ENCODE measurements at places on chromosomes 4 and X.
A peak's percentile ranks its signal among the peaks of the same experiment; 100 is the strongest.

DNA sequence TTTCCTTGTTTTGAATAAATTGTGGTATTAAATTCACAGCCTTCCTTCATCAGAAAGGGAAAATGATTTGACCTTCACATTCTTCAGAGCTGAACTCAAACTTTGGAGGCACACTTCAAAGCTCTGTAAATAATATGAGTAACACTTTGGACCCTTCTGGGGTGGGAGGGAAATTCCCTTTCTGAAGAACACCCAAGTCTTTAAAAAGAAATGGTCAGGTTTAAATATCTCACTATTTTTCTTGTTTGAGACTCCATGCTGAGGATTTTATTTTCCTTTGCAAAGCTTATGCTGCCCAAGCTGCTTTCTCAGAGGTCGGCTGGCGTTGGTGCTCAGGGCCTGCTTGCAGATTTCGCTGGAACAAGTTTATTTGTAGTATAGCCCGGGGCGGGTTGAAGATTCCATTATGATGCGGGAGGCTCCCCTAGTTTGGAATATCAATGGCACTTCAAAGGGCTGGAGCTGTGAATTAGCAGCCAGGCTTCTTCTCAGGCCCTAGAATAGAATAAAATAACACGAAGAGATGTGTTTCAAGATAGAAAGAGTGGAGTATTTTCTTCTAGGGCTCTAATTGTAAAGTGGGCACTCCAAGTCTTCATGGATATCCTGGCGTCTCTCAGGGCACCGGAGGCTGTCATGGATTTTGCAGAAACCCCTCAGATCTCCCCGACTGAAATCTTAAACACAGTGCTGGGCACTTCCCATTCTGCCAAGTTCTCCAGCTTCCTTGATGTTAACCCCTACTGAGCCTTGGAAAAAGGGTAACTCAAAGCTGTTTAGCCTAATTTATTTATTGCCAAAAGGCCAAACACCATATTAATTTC lies 315.6 kb downstream of the GPAT3 start:
- peak; percentile 60 for DNase-seq

DNA sequence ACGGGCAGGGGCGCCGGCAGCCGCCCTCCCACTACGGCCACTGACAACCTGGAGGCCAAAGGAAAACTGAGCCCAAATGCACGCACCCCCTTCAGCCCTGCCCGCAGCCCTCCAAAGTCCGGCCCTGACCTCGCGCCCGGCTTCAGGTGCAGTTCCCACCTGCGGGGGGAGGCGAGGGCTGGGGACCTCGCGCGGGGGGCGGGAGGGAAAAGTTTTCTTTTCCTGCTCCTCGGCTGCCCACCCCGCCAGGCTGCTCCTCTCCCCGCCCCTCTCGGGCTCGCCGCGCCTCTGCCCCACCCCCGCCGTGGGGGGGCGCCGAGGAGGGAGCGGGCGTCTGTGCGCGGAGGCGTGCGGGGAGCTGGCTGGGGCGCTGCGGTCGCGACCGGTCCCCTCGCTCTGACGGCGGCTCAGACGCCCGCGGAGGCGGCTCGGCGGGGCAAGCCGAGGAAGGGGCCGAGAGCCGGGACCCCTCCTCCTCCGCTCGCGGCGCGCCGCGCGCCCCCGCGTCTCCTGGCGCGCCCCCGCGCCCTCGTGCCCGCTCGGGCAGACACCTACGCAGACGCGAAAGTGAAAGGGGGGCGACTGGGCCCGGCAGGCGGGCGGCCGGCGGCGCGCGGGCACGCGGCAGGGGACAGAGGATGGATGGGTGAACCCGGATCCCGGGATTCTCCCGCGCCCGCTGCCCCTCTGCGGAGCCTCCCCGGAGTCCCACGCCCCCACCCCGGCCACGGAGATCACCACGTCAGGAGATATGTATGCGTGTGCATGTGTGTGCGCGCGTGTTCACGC lies 3.1 kb upstream of the NR3C2 start:
- peak; percentile 42 for DNase-seq

DNA sequence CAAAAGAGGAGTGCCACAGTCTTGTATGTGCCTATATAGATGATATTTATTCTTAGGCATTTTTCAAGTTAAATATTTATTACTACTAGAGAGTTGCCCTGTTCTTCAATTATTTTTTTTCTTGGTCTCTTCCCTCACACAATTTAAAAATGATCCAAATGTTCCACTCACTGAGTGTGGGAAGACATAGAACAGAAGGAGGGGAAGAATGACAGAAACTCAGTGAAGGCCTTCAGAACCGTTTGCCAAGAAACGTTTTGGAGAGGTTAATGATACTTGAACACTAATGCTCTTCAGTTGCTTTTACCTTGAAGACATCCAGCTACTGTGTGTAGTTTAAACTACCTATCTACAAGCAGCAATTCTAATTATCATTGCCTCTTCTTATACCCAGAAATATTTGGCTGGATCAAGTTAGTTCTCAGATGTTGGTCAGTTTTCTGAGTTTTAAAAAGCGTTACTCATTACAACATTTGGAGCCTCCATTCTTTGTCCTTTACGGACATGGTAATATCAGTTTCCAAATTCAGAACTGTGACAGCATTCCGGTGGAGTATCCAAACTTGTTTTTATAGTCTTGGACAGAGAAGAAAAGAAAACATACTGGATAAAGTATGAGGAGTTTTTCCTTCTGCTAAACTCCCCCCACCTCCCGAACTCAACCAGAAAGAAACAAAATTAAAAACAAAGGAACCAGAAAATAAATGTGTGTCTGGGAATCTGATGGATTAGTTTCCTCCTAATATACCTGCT lies 389.7 kb downstream of the SPRY1 start:
- DNase-seq: peak; percentile 27

- no peak for DNase-seq
Measured at GRCh38 chr4:140790765-140791164, 34.6 kb upstream of the TBC1D9 start.

DNA sequence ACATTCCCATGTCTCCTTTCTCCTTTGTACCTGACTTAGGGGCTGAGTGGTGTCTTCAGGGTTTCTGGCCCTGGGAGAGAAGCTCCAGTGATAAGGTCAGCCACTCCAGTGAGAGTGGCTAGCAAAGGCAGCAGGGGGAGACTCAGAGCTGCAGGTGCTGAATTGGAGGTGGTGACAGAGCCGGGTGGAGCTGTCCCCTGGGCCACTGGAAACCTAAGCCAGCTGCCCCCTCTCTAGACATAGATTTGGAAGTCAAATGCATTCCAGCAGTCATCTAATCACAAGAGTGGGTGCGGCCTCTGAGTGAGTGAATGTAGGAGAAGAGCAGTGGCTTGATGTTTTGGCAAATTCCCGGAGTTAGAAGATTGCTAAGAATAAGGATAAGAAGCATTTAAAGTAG lies 28.5 kb downstream of the TRIM2 start:
- peak; percentile 30 for DNase-seq

DNA sequence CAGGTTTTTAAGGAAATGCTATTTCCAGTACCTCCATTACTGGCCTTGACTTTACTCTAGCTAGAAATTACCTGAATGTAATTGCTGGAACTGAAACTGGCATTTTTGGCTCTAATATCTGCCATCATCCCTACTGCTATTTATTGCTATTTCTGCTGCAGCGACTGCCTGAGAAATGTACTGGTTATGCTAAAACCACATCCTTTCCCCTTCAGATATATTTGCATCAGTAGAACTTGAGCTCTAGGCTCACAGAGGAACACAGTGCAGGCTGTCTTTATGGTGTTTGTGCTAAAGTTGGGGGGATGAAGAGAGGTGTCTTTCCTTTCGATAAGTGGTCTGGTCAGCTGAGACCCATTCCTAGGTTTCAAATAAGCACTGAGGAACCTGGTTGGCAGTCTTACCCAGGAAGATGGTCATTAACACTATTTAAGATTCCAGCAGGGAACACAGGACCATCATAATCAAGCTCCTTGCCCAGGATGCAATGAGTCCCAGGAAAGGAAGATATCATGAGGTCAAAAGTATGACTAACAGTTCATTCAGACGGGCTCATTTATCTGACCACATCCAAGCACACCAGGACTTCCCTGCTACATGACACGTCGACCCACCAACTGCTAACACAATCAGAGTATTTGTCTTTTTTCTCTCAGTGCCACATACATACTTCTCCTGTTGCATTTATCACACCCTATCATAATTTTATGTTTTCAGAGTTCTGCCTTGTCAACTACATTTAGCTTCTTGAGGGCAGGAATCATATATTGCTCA lies 137.4 kb downstream of the GABRA3 start:
- no peak for DNase-seq

DNA sequence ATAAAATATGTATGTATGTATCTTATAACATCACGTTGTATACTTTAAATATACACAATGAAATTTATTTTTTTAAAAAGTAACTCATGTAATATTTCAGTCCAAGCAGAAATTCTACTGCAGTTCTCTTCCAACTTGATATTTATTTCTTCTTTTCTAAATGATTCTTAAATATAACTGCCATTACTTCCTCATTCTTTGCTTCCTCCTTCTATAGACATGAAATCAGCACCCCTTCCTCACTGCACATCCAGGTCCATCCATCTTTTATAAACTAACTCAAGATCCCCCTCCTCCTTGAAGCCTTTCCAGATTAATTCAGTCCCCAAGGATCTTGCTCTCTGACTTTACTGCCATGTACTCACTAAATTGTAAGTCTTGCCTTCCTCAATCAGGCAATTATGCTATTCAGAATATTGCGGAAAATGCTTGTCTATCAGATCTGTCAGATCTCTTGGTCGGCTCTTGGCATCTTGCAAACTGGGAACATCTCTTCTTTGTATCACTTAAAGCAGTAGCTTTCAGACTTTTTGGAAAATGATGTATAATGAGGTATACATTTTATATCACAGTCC lies 3.7 kb downstream of the GPRIN3 start:
- no peak for DNase-seq

- no peak for DNase-seq
Measured at GRCh38 chr4:21815651-21816377, 132.8 kb downstream of the KCNIP4 start.

GRCh38 chr4:42671431-42672194 lies 14.7 kb upstream of the ATP8A1 start:
- no peak for DNase-seq

GRCh38 chr4:157961229-157961990 lies 211.4 kb downstream of the GASK1B start:
- no peak for DNase-seq

- DNase-seq: no peak
Measured at GRCh38 chr4:79248610-79249009, 77.3 kb downstream of the NAA11 start.

GRCh38 chr4:30840571-30840970 lies 120.4 kb downstream of the PCDH7 start:
- DNase-seq: no peak

- no peak for DNase-seq
Measured at GRCh38 chr4:11268149-11268548, 160.5 kb downstream of the HS3ST1 start.

GRCh38 chrX:26922278-26922677 lies 540.9 kb downstream of the PPP4R3C start:
- DNase-seq: peak; percentile 77

DNA sequence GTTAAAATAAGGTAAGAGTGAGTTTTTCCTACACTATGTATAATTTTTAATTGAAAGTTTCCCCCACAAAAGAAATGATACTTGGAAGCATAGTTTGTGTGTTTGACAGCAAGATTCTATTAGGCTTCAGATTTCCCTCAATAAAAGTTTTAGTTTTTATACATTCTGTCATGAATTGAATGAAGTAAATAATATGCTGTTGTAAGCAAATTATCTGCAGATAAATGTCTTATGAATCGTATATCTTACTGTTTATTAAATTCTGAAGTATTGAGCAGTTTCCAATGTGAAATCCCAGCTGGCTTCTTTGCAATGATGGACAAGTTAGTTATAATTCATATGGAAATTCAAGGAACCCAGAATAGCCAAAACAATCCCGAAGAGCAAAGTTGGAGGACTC lies 33.5 kb downstream of the RS1 start:
- DNase-seq: no peak

DNA sequence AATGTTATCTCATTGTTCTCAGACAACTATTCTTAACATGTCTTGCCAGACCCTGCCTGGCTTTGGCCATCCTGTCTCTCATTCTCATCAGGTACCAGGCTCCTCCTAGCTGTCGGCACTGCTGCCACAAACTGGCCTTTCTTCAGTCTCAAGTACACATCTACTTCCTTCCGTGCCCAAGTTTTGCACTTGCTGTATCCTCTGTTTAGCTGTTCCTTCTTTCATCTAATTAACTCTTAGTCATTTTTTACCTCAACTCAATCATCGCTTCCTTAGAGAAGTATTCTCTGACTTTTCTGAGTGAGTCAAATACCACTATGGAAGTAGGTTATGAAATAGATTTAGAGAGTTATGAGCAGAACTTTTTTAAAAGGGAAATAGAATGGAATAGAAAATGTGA lies 19.7 kb downstream of the CXCL3 start:
- DNase-seq: no peak

DNA sequence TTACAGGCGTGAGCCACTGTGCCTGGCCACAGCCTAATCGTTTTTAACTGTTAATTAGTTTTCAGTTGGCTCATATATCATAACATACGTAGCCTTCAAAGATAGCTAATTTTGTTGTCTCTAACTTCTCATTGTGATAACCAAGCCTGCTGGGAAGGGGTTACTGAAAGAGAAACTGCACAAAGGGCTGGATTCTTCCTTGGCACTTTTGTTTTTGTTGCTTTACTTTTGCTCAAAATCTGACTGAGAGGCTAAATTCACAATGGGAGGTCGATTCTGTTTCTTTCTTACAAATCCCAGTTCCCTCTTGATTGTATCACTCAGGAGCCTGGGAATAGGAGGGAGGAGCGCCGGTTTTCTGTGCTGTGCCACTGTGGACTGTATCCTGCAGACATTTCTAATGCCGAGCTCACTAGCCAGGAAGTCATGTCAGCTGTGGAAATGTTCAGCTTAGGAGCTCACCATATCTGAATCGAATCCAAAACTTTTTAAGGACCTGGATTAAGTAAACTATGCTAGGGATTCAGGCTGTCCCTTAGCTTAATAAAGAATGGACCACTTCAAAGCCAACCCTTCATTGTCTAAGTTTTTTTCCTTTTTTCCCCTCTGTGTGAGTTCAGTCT lies 120.5 kb upstream of the FAT1 start:
- DNase-seq: peak; percentile 71

- no peak for DNase-seq
Measured at GRCh38 chr4:145888393-145888792, 50.2 kb downstream of the ZNF827 start.

- DNase-seq: no peak
Measured at GRCh38 chrX:144901521-144901920, 345.8 kb upstream of the SPANXN1 start.

GRCh38 chr4:40316333-40316781 lies 18.8 kb upstream of the CHRNA9 start:
- DNase-seq: peak; percentile 97

GRCh38 chrX:118872102-118872566 lies 48.5 kb downstream of the ZCCHC12 start:
- DNase-seq: peak; percentile 63

DNA sequence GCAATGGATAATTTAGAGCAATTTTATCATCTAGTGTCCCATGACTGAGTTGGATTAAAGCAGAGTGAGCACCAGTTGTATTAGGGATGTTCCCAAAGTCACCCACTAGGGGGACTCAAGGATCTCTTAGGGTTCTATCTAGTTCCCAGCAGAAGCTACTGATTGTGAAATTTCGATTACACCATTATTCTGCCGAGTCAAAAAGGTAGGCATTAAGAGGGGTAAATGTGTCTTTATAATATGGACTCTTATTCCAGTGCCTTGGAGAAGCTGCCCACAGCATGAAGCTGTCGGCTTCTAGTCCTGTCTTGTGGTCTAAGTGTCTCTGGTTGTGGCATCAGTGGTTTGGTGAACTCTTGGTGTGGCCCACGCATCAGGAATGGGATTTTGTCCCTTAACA lies 53.3 kb downstream of the RGS12 start:
- DNase-seq: peak; percentile 85
